ENCODE measurements at places on chromosomes 6 and 20.

DNA sequence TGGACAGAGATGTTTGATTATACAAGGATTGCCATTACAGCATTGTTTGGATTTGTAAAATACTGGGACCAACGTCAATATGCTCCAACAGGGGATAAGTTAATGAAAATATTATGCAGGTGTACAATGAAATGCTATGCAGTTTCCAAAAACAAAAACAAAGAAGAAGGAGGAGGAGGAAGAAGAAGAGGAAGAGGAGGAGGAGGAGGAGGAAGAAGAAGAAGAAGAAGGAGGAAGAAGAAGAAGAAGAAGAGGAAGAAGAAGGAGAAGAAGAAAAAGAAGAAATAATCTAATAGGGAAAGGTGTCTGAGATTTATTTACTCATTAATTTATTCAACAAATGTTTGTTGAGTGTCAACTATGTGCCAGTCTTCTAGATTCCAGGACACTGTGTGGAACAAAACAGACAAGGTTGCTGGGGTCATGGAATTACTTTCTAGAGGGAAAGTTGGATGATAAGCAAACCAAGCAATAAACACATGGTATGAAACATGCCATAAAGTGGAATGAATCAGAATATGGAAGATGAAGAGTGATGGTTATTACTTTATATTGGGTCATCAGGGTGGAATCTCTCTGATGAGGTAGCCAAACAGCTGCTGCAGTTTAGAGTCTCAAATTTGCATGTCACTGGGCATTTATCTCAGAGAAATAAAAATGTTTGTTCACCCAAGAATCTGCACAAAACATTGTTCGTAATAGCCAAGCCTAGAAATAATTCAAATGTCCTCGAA is 6.3 kb upstream of the TRIM27 start:
- no peak for DNase-seq

GRCh38 chr6:126056355-126057004 is 70.1 kb downstream of the TRMT11 start:
- DNase-seq = no peak

DNA sequence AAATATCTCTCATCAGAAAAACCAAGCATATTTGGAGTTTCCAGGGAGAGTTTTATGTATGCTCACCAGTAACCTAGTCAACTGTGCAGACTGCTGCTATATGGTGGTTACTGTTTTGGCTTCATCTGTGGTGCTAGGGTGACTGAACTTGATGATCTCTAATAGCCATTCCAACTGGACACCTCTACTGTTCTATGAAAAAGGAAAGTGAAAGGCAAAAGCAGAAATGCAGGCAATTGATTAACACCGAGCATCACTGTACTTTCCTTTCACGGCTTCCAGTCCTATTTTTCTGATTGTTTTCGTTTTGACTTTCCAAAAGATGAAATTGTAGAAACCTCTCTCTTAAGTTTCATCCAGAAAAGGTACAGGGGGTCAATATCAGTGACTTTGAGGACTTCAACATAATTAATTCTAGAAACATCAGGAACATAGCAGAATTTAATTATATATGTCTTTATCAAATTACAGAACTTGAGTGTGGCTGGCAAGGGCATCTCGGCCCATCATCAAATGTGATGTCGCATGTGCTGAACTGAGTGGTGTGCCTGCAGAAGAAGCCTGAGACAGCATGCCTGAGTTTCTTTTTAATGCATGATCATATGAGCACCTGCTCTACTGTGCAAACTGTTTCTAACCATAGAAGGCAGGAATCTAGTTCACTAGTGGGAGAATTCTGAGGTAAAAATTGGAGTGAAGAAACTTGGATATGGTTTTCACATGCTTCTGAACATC is 464.3 kb upstream of the FLRT3 start:
- no peak for DNase-seq

GRCh38 chr6:2035046-2035445 is 210.4 kb downstream of the GMDS start:
- DNase-seq = no peak

- DNase-seq = no peak
These were observed 9.2 kb downstream of the TP53INP2 start for GRCh38 chr20:34713194-34713943.

DNA sequence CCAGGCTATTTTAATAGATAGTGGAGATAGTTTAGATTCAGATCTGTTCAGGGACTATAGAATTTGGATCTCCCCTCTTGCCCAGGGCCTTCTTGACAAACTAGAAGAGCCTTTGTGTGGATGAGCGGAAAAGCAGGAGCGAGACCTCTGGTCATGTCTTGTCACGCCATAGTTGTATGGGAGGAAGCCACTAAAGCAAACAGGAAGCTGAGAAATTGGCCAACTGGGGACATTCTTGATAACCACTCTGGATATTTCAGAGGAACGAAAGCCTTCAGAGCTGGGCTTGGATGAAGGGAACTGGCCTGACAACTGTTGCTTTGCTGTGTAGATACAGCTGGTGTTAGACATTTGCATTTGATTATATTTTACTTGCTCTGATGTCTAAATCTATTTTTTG is 54.1 kb upstream of the EXOC2 start:
- DNase-seq = no peak

GRCh38 chr6:100152201-100152600 is 158.2 kb upstream of the MCHR2 start:
- no peak for DNase-seq

DNA sequence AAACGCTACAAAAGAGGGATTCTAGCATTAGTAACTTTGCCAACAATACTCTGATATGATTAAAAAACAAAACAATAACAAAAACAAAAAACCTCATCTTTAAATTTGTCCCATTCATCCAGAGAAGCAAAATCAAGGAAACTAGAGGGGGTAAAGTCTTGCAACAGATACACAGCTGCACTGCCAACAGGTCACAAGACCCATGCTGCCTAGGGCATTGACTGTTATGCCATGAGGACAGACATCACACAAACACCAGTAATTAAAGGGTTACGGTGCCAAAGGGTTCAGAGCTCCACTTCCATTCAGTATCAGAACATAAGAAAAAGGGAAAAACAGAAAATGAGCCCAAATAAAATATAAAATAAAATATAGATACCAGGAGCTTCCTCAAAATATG is 1.6 kb downstream of the TBC1D20 start:
- no peak for DNase-seq

DNA sequence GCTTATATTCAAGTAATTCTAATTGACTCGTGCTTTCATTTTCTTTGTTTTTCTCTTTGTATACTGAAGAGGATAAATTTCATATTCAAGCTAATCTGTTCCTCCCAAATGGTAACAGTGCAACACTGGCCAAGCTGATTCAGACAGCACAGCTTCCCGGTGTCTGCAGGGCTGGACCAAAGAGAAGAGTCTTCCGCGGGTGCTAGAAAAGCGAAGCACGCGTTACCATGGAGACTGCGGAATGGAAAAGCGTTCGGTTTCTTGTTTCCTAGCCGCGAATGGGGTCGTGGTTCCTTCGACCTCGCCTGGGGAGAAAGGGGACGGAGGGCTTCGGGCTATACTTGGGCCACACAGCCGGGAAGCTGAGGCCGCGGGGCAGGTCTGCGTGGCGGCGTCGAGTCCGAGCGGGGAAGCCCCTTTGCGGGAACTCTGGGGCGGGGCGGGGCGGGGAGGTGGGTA is 6.2 kb upstream of the ZNF311 start:
- peak; percentile 54 for DNase-seq

DNA sequence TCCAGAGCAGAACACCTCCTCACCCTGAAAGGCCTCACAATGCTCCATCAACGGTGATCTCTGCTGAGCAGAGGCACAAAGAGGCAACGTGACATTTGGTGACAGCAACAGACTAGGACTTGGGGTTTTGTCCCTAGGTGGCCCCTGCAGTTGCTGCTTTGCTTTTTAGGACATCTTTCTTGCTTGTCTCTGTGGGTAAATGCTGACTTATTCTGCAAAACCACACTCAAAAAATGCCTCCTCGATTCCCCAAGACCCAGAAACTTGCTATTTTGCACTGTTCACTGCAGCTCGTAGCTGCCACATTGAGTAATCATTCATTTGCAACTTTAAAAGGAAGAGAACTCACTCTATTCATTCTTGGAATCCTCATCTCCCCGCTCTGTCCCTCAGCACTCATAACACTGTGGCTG is 209.9 kb downstream of the LY86 start:
- DNase-seq = no peak

- no peak for DNase-seq
These were observed 250.6 kb downstream of the FARS2 start for GRCh38 chr6:5511954-5512353.

DNA sequence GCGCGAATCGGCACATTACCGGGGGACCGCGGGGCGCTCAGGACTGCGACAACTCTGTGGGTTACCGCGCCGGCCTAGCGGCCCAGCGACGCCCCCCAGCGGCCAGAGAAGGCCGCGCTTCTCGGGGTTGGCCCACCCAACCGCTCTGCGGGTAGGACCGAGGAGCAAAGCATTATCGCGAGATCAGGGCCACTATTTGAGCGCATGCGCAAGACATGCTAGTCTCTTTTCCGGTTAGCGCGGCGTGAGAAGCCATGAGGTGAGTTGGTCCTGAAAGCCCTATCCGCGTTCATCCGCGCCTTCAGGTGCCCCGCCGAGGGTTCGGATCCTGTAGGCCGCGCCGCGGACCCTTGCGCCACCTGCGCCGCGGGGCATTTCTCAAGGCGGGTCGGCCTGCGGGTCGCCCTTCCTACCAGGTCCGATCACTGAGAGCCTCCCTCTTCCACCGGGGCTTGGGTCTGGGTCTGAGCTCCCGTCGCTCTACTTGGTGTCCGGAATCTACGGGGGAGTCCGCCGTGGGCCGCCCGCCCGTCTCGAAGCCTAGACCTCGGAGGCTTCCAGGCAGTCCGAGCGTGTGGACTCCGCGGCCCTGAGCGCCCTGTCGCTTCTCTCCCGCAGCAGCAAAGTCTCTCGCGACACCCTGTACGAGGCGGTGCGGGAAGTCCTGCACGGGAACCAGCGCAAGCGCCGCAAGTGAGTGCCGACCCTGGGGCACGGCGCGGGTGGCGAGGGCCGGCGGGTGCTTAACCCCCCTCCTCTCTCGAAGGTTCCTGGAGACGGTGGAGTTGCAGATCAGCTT is at the start of gene RPL10A:
TSS of gene RPL10A (plus strand) at position 221 of the 799 bp plus-strand sequence. CDS start at position 255, 34 bp downstream.
- DNase-seq = peak; percentile 94

DNA sequence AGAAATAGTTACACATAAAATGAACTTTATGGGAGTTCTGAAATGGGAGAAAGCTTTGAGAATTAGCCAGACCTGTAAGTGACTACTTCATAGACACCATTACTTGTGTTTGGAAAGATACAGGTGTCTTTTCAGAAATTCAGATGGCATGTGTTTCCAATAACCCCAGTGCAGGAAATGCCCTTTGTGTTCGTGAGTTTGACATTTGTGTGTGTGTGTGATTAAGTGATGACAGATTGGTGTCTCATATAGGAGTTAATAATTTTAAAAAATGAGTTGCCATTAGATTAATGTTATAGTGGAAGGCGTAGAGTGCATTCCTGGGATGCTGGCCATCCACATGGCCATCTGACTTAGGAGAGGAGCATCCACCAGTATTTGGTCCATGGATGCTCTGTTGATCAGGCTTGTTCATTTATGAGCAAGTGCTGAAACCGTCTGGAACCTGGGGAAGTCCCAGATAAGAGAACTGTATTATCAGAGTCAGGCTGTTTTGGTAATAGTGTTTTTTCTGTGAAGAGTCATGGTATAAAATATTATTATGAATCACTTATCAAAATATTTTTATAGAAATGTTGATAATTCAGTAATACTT is 3.1 kb downstream of the STK4 start:
- DNase-seq = no peak

Measured in activated CD4-positive, alpha-beta T cell treated with anti-CD3 and anti-CD28 coated beads, Interleukin-2, amount 50 U/mL, for 1 hour (primary cell).